ENCODE measurements at places on chromosomes 2 and 18.

DNA sequence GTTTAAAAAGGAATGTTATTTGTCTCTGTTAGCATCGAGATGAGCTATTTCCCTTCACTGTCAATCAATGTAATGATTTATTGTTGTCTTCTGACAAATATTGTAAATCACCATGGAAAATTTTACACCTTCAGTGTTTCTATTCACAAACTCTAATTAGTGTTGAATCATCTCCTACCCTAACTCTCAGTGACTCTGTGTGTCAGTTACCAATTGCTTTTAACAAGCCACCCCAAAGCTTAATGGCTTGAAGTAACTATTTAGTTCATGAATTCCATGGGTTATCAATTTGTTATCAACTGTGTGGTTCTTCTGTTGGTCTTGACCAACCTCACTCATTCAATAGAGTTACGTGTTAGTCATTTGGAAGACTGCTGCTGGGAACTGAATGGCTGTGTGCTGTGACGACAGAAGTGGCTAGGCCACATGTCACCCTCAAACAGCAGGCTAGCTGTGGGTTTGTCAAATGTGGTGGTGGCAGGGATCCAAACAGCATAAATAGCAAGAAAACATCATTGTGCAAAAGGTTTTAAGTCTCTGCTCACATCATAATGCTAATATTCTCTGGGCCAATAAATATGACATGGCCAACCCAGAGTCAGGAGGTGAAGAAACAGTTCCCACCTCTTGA lies 910.8 kb upstream of the CDH2 start:
- DNase-seq, result no peak

DNA sequence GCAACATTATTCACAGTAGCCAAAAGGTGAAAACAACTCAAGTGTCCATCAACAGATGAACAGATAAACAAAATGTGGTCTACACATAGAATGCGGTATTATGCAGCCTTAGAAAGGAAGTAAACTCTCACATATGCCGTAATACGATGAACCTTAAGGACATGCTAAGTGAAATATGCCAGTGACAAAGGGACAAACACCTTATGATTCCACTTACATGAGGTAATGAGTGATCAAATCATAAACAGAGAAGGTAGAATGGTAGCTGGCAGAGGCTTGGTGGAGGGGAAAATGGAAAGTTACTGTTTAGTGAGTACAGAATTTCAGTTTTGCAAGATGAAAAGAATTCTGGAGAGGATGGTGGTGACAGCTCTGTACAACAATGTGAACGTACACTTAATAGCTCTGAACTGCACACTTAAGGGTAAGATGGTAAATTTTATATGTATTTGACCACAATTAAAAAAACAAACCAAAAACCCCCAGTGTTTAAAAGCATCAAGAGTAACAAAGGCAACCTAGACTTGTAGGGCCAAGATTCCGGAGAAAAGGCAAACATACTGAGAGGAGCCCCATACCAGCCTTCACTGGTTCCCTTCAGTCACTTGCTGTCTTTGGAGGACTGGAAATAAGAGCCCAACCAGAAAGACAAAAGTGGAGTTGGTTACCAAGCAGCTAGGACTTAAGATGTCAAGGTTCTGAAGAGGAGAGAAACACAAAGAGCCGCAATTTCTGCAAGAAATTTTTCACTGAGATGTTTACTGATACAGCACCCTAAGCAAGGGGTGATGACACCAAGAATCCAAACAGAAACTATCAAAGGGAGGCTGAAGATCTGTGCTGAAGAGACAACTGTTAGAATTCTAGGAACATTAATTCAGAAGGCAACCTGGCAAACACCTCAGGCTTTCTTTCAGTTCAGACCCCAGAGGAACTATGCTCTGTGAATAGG lies 61.3 kb downstream of the CUL3 start:
- no peak for DNase-seq

DNA sequence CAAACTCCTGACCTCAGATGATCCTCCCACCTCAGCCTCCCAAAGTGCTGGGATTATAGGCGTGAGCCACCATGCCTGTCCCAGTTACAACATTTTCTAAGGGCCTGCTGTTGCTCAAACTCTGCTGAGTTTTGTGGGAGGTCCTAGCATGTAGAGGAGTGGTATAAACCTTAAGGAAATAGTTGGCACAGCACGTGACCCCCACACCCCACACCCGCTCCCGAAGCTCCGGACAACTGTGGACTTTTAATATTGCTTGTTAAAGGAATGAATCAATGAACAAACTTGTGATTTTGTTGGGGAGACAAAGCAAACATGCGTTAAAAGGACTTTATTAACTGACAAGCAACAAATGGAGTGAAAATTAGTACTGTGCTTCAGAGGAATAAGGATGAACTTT lies 137.8 kb upstream of the GATA6 start:
- DNase-seq, result no peak

DNA sequence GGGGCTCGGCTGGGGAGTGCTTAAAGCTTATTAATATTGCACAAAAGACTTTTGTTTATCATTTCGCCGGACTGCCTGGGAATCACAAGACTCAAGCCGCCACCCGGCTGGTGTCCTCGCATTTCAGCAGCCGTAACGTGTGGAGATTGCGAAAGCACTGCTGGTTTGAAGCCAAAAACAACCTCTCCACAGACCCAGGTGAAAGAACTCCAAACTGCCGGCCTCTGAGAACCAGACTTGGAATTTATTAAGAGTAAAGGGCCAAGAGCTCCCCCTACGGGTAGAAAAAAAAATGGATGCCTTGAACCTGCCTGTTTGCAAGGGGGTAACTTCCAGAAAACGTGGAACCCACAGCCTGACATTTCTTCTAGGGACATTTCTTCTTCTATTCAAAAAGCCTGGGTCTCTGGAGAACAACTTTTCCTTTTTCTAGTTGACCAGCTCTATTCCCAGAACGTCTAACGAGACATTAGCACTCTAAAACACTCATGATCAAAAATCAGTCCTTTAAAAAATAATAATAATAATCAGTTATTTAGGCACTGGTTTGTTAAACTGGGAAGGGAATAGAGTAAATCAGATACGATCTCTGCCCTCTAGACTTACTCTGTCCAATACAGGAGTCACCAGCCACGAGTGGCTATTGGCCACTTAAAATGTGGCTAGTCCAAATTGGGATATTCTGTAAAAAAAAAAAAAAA lies 216.3 kb downstream of the C1D start:
- DNase-seq, result no peak

DNA sequence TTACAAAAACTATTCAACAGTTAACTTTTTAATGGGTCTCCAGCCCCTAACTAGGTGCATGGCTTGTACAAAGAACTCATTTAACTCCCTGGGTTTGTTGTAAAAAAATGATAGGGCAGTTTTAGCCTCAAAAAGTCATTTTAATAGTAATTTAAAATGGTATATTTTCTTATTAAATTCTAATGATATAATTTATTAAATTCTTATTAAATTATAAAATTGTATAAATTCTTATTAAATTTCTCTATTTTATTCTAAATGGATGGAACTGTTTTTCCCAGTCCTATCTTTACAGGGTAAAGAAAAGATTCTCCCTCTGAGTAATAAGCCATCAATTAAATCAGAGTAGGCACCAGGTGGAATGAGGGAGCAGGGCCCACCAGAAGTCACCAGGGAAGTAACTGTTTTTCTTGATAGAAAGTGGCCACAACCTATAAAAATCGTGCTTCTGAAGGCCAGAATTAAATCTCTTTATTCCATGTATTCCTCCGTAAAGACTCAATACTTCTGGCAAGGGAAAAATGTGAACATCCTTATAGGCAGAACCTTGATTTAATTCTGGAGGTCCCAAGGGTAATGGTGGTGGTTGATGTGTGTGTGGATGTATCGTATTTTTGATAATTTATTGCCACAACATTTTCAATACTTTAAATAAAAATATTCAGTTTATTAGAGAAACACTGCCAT lies 814 bp downstream of the FKBP7 start:
- no peak for DNase-seq

- no peak for DNase-seq
Observed at GRCh38 chr2:74142340-74142739, 5.4 kb downstream of the BOLA3 start.

- no peak for DNase-seq
Observed at GRCh38 chr18:45733535-45733934, 9.6 kb downstream of the SLC14A1 start.

DNA sequence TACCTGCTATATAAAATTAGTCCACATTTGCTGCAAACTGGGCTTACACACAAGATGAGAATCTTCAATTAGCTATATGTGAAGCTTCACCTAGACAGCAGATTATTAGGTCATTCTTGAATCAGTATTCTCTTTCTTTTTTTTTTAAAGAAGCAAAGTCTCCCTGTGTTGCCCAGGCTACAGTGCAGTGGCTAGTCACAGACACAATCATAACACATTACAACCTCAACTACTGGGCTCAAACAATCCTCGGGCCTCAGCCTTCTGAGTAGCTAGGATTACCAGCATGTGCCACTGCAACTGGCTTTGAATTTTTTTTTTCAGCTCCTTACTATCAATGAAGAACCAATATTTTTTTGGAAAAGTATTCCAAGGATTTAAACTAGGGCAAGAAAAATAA lies 30.5 kb downstream of the OLA1 start:
- DNase-seq, result no peak

DNA sequence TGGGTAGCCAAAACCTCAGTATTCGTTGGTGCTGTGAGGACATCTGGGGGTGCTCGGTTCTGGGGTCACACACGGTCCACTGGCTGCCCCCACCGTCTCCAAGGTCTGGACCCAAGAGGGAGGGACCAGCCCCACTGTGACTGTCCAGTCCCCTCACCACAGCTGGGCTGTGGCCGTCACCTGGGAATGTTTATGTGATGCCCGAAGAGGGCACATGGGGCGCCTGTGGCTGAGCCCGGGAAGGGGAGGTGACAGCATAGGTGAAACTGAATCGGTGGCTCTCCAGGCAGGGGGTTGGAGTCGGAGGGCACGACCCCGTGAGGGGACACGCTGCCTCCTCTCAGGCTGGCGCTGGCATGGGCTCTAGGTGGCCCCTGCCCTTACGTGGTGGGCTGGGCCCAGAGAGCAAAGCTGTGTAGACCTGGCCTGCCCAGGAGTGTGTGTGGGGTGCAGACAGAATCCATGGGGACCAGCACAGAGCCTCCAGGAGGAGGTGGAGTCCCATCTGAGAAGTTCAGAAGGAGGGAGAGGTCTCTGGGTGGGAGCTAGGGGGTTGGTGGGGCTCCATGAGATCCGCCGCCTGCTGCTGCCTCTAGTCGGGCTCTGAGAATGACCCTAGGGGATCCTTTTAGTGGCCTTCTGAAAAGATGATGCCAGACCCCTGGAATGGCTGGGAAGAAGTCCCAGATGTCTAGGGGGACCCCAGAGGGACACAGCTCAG lies 1.8 kb downstream of the BOK start:
- DNase-seq, result no peak

DNA sequence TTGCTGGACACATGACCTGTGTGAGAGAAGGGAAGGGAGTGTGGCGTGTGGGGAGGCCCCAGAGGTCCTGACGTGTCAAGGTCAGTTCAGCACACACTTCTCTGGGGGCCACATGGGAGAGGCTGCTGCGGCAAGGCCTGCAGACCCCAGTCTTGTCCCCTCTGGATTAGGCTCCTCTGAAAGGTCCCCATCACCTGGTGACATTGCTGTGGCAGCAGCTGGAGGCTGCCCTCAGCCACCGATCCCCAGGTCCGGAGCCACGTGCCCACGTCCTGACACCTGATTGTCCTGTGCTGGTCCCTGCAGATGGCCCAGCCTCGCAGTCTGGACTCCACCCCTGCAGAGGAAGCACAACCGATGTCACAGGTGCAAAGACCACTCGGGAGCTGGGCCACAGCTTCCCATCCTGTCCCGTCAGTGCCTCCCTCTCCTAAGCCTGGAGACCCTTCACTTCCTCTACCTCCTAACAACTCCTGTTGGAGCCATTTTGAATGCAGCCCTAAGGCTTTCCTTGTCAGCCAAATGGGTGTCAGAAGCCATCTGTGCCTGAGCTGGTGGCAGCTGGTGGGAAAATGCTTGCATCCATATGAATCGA lies 12.7 kb downstream of the TMEM177 start:
- no peak for DNase-seq

DNA sequence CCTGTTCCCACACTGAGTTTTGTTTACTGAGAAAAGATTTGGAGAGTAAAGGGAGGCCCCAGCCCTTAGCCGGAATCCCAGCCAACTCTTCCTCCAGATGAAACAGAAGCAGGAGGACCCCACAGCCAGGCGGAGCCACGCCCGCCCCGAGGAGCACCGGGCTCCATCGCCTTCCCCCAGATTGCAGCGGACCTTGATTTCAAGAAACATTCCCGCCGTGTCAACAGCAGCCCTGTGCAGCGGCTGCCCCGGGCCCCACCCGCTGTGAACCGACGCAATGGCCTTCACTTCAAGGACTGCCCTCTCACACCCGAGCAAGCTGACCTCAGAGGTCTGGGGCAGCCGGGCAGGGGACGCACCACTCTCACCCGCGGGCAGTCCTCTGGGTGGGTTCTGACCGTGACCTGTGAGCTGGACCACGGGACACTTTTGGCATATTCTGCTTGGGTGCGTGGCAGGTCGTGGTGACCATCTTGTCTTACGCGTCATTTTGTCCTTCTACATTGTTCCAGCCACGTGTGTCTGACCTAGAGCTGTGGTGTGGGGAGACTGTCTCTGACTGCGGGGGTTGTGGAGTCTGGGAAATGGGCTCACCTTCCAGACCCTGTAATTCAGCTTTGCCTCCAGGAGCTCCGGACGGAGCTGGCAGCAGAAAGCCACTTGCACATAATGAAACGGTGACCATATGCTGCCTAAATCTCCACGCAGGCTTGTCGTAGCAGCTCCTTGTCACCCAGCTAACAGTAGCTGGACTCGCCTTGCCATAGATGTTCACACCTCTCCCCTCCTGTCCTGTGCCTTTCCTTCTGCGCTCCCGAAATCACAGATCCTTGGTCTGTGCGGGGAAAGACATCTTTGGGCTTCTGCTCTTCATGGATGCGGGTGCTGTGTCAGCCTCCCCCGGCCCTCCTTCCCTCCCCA lies 32.0 kb upstream of the INHBB start:
- no peak for DNase-seq

DNA sequence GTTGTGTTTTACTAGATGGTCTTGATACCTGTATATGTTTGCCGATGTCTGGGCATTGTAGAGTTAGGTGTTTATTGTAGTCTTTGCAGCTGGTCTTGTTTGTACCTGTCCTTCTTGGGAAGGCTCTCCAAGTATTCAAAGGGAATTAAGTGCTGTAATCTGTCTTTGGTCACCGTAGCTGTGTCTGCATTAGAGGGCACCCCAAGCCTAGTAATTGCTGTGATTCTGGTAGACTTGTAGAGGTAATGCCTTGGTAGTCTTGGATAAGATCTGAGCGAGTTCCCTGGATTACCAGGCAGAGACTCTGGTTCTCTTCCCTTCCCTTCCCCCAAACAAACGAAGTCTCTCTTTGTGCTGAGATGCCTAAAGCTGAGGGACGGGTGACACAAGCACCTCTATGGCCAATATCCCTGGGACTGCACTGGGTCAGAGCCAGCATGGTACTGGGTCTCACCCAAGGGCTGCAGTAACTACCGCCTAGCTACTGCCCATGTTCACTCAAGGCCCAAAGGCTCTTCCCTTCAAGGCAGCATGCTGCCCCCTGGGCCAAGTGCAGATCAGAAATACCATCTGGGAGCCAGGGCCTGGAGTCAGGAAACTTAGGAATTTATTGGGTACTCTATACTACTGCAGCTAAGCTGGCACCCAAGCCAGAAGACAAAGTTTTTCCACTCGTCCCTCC lies 27.1 kb downstream of the STPG4 start:
- DNase-seq, result no peak

- DNase-seq, result no peak
Observed at GRCh38 chr2:218961229-218961628, 1.8 kb downstream of the CDK5R2 start.

GRCh38 chr18:13163167-13163927 lies 55.2 kb upstream of the LDLRAD4 start:
- no peak for DNase-seq
